ENCODE measurements at places on chromosomes 7 and 10. TPM values are rescaled to one million over a fixed set of nuclear protein-coding genes. Genes with fewer than 3 reads are reported as not detected.

DNA sequence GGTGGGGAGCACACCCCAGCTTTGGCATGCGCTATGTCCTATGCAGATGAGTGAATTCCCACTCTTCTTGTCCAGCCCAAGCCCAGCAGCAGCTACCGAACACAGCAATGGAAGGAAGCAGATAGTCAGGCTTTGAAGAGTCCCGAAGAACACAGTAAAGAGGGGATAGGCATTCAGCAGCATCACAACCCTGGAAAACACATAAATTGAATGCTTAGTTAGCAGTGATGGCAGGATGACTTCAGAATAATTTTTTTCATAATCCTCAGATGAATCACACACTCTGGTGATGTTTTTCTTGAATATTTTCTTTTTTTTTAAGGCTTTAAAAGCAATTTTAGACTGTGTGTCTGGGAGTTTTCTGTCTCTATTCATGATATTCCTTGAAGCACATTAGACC is 95.8 kb downstream of the CFAP58 start:
- DNase-seq = no peak

DNA sequence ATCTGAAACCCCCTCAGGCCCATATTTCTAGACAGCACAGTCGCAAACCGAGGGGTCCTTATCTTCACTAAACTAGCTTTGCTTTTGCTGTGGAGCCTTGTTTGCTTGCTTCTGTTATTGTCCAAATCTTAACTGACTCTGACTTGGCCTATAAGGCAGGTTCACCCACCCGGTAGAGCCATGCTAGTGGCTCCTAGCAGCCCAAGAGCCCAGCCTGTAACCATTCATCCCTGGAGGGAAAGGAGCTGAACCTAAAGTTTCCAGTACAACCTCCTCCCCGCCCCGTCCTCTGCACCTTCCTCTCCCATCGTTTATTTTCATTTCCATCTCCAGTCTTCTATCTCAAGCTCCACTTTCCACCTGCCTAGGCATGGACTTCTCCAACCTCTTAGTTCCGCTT is 345.7 kb downstream of the PTPRN2 start:
- no peak for DNase-seq

GRCh38 chr10:110394898-110395297 is 90.2 kb upstream of the SMNDC1 start:
- no peak for DNase-seq

PPRC1 gene
- 20.7 TPM for polyA plus RNA-seq

- DNase-seq = no peak
Measured at GRCh38 chr10:69960606-69960987, 92.0 kb upstream of the MACROH2A2 start.

LDB3 gene
- 8.2 TPM for polyA plus RNA-seq

DNA sequence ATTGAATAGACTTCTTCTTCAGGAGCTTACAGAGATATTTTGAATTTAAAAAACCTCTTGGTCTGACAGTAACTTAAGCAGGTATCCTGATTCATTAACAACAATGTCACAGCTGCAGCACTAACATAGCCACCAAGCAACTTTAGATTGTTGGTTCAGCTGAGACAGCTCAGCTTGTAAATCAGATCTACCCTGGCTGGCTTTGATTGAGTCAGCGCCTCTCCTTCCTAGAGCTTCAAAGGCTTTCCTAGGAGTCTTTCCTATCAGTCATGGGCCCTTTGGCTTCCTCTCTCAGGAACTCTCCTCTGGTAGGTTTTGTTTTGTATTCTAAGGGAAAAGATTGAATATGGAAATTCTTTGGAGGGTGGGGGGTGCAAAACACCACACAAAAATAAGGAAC is 70.7 kb upstream of the STEAP4 start:
- DNase-seq = no peak

GRCh38 chr7:17384400-17384799 is 85.9 kb downstream of the AHR start:
- no peak for DNase-seq

LLCFC1 gene
- polyA plus RNA-seq = not detected

GRCh38 chr10:71804077-71804476 is 30.8 kb upstream of the VSIR start:
- DNase-seq = no peak

DNA sequence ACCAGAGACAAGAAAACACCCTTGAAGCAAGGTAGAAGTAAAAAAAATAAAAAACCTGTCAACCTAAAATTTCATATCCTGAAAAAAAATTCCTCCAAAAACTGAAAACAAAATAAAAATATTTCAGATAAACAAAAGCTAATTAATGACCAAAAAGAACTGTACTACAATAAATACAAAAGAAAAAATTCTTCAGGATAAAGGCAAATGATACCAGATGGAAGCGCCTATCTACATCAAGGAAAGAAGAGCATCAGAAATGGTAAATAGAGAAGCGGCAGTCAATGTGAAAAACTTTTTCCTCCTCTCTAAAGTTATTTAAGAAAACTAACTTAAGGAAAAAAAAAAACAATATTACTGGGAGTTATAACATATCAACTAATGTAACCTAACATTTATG is 79.8 kb downstream of the RSU1 start:
- DNase-seq = no peak

- no peak for DNase-seq
Measured at GRCh38 chr10:45421221-45422097, 47.4 kb downstream of the ALOX5 start.

FFAR4 gene
- polyA plus RNA-seq = 0.25 TPM

DNA sequence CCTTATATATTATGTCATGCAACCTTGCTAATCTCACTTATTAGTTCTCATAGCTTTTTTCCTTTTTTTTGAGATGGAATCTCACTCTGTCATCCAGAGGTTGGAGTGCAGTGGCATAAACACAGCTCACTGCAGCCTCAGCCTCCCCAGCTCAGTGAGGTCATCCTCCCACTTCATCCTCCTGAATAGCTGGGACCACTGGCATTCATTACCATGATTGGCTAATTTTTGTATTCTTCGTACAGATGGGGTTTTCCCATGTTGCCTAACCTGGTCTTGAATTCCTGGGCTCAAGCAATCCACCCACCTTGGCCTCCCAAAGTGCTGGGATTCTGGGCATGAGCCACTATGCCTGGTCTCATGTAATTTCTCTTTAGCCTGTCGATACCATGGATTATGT is 89.1 kb upstream of the TRIM24 start:
- DNase-seq = no peak

- DNase-seq = no peak
Measured at GRCh38 chr10:128710098-128710797, 584.0 kb upstream of the MKI67 start.

DNA sequence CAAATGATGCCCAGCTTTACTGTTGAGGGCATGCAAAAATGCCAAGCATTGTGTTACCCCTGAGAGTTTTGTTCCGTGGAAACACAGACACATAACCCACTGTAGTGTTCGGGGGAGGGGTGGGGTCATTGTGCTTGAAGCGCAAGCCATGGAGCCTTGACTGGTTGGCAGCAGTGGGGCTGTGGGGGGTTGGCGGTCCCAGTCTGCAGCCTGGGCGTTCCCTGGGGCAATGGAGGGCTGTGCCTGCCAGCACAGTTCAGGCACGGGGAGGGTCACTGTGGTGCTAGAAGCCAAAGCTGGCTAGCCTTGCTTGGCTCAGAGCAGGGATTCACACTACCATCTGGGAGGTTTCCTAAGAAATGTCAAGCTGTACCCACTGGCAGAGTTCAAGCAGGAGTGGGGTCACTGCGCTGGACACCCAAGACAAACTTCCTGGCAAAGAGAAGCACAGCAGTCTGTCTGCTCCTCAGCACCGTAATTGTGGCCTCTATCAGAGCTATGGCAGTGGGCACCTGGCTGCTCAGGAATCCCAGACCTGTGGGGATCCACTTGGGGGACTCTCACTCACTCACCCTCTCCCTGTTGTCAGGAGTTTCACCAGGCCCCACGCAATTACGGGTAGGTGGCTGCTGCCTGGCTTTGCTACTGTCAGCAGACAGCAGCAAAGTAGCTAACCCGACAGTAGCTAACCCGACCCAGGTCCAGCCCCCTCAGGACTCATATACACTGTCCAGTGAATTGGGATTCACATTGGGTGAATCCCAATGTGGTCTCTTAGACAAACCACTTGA is 292.4 kb downstream of the ZWINT start:
- no peak for DNase-seq

DNA sequence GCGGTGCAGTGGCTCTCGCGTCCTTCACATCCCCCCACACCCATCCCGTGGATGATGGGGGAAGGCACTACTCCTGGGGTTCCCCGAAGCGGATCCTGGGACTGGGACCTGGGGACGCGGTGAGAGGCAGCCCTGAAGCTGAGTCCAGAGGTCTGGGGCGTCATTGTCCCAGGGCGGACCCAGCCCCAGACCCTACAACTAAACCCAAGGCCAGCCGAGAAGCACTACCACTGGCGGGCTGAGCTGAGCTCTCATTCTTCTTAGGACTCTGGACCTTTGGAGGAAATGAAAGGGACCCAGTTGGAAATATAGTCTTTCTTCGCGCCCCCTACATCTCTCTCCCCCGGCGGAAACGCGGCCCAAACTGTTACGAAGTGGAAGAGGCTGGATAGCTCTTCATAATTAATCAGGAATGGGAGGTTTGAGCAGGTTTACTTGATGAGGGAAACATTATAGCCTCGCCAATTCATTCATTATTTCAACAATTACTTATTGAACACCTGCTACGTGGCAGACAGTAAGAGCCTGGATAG is 389 bp upstream of the FBXL15 start:
- no peak for DNase-seq

DNA sequence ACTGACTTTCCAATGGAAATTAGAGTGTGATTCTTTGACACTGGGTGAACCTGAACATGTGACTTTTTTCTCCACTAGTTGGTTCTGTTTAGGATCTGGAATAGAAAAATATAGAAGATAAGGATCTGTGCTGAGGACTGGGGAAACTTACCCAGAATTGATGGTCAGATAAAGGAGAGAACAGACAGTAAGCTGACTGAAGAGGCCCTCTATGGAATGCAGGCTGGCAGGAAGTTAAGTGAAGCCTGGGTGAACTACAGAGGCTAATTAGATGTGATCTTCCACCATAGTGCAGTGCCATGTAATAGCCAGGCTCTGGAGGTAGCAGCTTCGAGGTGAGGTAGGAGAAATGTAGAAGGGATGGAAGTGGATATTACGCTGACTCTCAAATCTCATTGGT is 455.3 kb downstream of the PLXDC2 start:
- DNase-seq = no peak

DNA sequence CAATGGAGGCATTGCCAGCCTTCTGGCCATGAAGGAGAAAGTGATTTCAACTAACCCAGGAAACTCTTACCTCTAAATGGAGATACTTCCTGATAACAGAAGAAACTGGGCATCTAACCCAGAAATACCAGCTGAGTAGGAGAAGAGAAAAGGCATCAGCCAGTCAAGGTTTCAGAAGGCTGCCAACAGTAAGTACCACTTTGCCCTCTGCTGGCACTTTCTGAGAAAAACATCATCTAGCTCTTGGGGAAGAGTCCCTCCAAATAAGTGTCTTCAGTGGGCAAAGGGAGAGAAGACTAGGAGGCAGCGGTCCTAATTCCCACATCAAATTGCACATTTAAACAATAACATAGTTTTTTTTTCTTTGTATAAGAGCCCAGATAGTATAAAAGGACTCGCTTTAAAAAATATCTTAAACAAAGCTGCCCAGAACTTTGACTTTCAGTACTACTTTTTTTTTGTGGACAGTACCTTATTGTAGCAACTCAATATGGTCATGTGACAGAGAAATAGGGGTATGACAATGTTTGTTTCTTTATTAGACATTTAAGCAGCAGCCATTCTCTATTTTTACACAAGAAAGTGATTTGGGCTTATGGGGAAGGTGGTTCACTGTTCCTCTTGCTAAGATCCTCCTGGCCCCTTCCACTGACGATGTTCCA is 157.3 kb downstream of the CTTNBP2 start:
- peak; percentile 26 for DNase-seq

ITGA8 gene
- polyA plus RNA-seq = 34.0 TPM

SYCE1 gene
- not detected for polyA plus RNA-seq

MYO1G gene
- polyA plus RNA-seq = 3.6 TPM

LIPK gene
- polyA plus RNA-seq = not detected

- no peak for DNase-seq
Measured at GRCh38 chr10:101137271-101137670, 6.2 kb downstream of the TLX1 start.

DNA sequence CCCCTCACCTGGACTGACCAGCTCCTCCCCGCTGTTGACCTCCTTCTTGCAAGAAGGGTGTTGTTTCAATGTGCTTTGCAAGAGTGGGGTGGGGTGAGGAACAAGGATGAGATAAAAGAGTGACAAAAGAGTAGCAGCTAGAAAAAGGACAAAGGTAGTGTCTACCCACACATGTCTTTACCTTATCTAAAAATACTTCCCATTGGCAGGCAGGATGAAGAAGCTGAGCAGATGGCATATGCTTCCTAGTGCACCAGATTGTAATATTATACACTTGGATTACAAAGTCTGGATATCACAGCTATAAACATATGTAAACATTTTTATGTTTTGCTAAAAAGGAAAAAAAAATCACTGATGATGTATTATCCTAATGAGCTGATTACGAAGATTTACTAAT is 34.5 kb downstream of the CHN2 start:
- DNase-seq = no peak

DNA sequence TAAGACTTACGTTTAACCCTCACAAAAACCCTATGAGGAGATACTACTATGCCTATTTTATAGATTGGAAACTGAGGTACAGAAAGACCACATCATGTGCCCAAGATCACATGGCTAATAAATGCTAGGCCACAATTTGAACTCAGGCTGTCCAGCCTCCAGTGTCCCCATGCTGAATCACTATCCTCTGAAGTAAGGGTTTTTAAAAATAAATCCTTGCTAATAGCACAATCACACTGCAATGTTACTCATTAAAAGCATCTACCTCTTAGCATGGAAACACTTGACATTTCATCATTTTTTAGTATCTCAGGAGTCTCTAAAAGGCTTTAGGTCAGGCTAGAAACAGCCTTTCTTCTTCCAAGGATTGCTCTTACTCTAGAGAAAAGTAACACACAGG is 50.0 kb upstream of the PPP1R3C start:
- no peak for DNase-seq

EPHB6 gene
- 23.4 TPM for polyA plus RNA-seq

DNA sequence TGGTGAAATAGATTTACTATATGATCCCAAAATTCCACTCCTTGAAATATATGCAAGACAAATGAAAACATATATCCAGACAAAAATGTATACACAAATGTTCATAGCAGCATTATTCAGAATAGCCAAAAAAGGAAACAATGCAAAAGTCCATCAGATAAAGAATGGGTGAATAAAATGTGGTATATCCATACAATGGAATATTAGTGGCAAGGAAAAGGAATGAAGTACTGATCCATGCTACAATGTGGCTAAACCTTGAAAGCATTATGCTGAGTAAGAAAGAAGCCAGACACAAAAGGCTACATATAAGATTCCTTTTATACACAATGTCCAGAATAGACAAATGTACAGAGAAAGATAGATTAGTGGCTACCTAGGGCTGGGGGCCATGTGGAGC is 225.5 kb downstream of the PLXNA4 start:
- DNase-seq = no peak

GRCh38 chr7:5665094-5666025 is 116.1 kb downstream of the RNF216 start:
- peak; percentile 83 for DNase-seq

MSMB gene
- polyA plus RNA-seq = 1.1 TPM

SH2D4B gene
- not detected for polyA plus RNA-seq

CYP26A1 gene
- not detected for polyA plus RNA-seq

- no peak for DNase-seq
Measured at GRCh38 chr10:1379601-1380000, 323.4 kb downstream of the WDR37 start.

Data from urinary bladder (tissue), 4 donors.